ENCODE measurements at places on chromosomes 12 and 14.
A peak's percentile ranks its signal among the peaks of the same experiment; 100 is the strongest.

DNA sequence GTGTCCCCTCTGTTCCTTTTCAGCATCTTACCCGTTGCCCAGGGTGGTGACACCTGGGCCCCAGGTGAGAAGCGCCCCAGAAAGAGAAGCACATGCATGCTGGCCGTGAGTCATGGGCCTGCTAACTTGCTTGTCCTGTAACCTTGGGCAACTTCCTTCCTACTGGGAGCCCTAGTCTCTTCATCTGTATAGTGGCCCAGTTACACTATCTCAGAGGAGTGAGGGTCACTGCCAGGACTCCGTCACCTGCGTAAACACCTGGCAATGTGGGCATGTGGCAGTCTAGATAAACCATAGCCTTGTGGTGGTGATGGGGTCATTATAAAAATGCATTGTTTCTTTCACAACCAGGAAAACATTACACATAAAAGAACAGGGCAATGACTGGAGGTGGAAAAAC is 125.2 kb downstream of the SLC25A47 start:
- no peaks in the 10 kb centered on the region for H3K27me3 ChIP-seq
- H3K36me3 ChIP-seq: no peaks in the 10 kb centered on the region
- no peak overlapping the region for H3K4me3 ChIP-seq
- no peak overlapping the region for H3K27ac ChIP-seq
- DNase-seq: no peak

DNA sequence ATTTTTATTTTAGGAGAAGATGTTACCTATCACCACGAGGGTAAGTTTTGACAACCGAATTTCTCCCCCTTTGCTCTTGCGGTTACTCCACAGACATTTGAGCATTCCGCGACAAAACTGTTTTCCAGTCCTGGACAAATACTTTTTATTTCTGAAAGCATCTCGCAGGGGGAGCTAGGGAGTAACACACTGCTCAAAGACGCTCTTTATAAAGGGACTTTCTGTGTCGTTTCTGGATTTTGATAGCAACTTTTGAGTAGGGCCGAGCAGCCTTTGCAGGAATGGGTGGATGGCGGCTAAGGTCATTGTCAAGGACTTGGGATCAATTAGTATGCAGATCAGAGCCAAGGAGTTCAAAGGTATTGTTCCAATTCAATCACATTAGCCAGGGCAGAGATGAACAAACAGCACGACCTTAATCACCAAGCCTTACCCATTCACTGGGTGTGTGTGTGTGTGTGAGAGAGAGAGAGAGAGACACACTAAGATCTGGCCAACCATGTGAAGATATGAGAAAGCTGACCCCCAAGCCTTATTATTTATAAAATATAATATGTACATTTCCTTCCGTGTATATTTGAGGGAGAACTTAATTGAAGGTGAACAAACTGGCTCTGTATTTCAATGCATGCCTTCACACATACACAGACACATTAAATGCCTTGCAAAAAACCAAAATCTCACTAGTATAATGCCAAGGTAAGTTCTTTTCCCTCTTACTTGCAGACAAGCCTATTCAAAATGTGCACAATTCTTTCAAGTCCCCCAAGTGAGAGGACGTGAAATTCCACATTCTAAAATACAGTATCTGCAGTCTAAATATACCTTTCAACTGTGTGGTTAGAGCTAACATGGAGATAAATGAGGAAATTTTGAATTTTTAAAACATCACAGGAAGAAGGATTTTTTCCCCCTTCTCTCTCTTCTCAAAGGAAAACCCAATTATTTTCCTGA is 613.8 kb downstream of the VRK1 start:
- H3K36me3 ChIP-seq: no peaks in the 10 kb centered on the region
- no peaks in the 10 kb centered on the region for H3K4me1 ChIP-seq
- no peak overlapping the region for H3K4me3 ChIP-seq
- H3K27ac ChIP-seq: no peak overlapping the region

- no peak overlapping the region for H3K27ac ChIP-seq
- no peak overlapping the region for H3K4me3 ChIP-seq
- peaks cover 18% of the 10 kb centered on the region for H3K4me1 ChIP-seq
- H3K27me3 ChIP-seq: no peaks in the 10 kb centered on the region
Measured at GRCh38 chr12:56192582-56192981, 3.3 kb upstream of the SMARCC2 start.

GRCh38 chr12:89351489-89352241 is 636 bp downstream of the DUSP6 start:
- peaks cover 22% of the 10 kb centered on the region for H3K36me3 ChIP-seq
- H3K4me1 ChIP-seq: peaks cover 51% of the 10 kb centered on the region
- H3K27me3 ChIP-seq: no peaks in the 10 kb centered on the region
- no peak for DNase-seq
- peak overlapping the region; percentile 99 for H3K27ac ChIP-seq

All from right atrium auricular region (tissue), 2 donors.